GDM1 (cell line): ENCODE measurements at places on chromosomes 6 and 20.

GRCh38 chr6:6584310-6585002 lies 4.1 kb upstream of the LY86 start:
- DNase-seq: no peak

DNA sequence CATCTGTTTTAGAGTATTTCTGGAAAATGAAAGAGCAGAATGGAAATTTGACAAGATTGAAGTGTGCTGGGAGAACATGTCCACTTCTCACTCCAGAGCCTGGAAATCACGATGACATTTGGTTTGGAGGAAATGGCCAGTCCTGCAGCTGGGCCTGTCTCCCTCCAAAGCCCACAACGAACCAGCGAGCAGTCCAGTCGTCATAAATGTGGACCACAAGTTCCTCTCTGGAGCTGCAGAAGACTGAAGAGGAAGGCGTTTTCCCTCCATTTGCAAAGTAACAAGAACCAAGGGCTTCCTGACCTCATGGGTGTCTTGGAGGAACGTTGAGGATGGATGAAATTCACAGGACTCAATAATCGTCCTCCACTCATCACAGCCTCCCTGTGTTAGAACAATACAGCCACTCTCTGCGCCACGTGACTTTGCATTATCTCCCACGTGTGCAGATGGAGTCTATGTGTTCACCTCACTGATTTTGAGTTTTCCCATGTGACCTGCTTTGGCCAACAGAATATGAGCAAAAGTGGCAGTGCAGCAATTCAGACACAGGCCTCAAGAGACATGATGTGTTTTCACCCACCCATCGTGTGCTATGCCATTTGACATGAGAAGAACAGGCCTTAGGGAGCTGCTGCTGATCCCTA lies 9.1 kb upstream of the SPATS1 start:
- no peak for DNase-seq

DNA sequence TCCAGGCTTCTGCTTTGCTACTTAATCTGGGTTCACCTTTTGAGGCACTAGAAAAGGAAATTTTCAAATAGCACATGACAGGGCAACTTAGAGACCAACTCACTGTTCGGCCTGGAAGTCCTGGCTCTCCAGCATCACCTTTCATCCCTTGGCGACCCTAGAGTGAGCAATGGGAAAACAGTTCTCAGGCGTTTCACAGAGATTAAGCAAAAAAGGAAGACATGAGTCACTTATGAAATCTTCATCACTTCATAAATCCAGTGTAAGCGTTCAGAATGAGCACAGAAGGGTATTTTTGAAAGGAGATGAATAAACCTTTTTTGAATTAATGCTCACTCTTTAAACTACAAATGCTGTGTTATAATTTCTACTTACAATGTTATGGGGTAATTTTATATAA lies 104.0 kb downstream of the COL12A1 start:
- no peak for DNase-seq

DNA sequence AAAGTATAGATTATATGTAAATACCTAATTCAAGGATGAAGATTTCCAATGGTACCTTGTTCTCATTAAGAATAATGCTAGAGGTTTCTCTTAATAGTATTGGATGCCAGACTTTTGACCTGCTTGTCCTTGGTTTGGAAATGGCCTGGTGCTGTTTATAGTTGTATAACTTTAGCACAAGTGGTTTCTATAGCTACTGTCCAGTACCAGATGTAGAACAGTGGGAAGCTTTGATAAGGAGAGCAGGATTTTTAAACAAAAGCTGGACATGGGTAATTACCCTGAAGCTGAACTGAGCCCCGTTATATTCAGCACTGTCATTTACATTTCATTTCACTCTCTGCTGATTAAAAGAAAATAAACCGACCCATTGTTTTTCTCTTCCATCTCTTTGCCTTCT lies 43.7 kb downstream of the TRMT11 start:
- DNase-seq: no peak
